Astrocyte (in vitro differentiated cells and primary cell): ENCODE measurements at places on chromosomes 7 and 10.

DNA sequence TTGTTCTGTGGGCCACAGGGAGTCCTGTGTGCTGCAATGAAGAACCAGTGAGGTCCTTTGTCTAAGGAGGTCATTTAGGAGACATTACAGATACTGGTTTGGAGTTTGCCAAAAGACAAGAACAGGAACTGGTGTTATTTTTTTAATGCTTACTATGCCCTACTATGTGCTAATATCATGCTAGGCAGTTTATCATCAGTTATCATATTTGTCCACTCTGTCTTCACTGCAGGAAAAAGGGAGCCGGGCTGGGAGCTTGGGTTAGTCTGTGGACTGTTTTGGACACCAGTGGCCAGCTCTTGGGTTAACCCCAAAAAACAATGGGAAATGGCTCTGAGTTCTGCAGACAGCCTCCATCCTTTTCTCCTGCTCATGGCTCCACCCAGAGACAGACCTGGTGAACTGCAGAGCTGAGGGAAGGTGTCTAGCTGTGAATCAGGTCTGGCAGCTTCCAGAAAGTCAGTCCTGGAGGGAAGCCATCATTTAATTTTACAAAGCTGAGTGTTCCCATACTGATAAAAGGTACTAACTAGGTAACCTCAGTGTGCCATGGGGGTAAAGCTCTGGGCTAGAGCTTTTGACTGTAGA, 101.2 kb upstream of the ZNF746 start:
- peak; percentile 7 for DNase-seq

DNA sequence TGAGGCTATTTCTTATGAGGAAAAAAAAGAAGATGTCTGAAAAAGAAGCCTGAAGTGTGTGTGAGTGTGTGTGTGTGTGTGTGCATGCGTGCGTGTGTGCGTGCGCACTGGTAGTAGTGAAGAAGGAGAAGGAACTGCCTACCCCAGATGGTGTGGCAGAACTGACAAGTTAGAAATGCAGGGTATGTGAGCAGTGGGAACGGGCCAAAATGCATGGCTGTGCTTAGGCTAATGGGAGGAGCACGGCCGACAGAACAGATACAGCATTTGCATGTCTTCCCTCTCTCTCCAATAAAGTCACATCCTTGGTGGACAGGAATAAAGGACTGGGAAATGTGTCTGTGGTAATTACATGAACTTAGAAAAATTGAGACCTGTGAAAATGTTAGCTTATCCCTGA, 94.3 kb downstream of the IDE start:
- DNase-seq, result no peak

GRCh38 chr7:135905858-135906257, 71.3 kb downstream of the MTPN start:
- DNase-seq, result no peak

GRCh38 chr10:123204127-123204461, 49.9 kb downstream of the BUB3 start:
- no peak for DNase-seq

DNA sequence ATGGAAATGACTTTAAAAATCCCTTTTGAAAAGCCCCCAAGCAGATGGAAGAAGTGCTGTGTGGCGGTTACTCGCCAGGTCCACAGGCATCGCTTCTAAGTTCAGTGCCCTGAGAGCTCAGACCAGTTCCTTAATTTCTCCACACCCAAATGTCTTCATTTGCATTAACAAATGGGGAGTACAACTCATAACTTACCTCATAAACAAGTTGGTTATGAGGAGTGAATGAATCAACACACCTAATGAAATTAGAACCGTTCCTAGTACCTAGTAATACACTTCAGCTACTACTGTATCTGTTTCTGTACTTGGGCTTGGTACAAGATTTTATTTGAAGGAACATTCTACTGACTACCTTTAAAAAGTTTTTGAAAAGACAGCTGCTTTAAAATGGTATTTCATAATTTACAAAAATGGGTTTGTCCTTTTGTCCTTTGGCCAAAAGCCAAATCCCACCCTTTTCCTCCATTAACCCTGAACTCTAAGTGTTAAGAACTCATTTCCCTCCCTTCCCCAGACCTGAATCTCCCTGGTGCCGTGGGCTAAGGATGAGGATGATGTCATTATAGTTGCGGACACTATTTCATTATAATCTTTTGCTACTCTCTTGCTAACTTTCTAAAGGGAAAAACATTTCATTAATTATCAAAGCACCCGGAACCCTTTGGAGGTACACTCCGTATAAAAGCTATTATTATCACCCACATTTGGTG, 221.5 kb upstream of the CELF2 start:
- no peak for DNase-seq

GRCh38 chr7:51311166-51311565, 5.4 kb downstream of the COBL start:
- DNase-seq, result no peak

- DNase-seq, result no peak
Measured at GRCh38 chr10:97185326-97186058, at the start of gene SLIT1. TSS of gene SLIT1 (minus strand) at chr10:97185959. CDS start at chr10:97185674, 285 bp downstream.

- peak; percentile 6 for DNase-seq
Measured at GRCh38 chr10:51246156-51246555, 171.9 kb downstream of the PRKG1 start.

- DNase-seq, result no peak
Measured at GRCh38 chr7:28054531-28055160, 125.9 kb downstream of the JAZF1 start.

GRCh38 chr7:158432369-158433341, 155.0 kb downstream of the PTPRN2 start:
- no peak for DNase-seq

DNA sequence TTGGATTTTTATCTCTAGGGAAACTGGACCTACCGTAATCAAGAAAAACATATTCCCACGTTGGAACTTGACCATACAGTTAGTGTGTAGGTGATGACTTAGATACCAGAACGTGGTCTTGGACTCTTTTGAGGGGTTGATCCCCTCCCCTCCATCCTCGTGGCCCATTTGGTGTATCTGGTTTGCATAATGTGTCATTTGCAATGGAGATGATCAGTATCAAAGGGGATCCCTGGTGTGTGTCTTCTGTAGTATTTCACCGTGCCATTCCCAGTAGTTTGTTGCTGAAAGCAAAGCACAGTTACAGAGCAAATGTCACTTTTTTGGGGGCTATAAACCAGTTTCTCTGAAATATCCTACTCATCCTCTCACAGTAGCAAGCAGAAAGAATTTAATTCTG, 217.7 kb downstream of the TCF7L2 start:
- no peak for DNase-seq
